ENCODE measurements at places on chromosomes 6 and 20.

- DNase-seq: peak; percentile 28
Observed at GRCh38 chr6:11770546-11771466, 7.8 kb downstream of the ADTRP start.

DNA sequence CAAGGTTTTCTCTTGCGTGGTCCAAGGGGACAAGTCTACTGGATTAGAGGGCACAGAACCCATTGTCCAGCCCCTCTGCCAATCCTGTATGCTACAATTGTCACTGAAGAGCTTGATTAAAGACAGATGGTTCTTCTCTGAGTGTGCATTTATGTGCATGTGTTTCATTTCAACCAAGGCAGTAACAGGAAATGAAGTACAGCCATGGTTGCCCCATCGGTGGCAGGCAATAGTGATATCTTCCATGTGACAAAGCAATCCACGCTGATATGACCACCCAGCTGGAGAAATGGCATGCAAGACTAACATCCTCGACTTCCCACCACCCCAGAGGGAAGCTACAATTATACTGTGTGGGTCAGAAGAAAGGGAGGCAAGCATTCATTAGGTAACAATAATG lies 85.5 kb downstream of the UNC5CL start:
- DNase-seq: no peak

- DNase-seq: no peak
Observed at GRCh38 chr20:53795170-53795569, 201.5 kb upstream of the ZNF217 start.

- peak; percentile 13 for DNase-seq
Observed at GRCh38 chr20:531608-532007, 12.0 kb downstream of the CSNK2A1 start.

- no peak for DNase-seq
Observed at GRCh38 chr6:2616811-2617210, 133.9 kb downstream of the MYLK4 start.

- no peak for DNase-seq
Observed at GRCh38 chr6:35015476-35015875, 125.7 kb downstream of the TCP11 start.

GRCh38 chr20:32535953-32536823 lies 48.9 kb downstream of the NOL4L start:
- peak; percentile 84 for DNase-seq

DNA sequence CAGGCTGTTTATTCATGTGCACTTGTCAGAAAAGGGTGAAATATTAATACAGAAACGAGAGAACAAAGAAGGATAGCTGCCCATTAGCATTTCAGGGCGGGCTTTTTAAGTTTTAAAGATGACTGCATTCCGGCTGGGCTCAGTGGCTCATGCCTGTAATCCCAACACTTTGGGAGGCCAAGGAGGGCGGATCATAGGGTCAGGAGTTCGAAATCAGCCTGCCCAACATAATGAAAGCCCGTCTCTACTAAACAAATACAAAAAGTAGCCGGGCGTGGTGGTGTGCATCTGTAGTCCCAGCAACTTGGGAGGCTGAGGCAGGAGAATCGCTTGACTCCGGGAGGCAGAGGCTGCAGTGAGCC lies 130.5 kb downstream of the HFE start:
- no peak for DNase-seq

- no peak for DNase-seq
Observed at GRCh38 chr20:42572320-42573016, 617.2 kb downstream of the PTPRT start.

GRCh38 chr20:63738687-63739129 lies 868 bp upstream of the SLC2A4RG start:
- peak; percentile 20 for DNase-seq

- DNase-seq: no peak
Observed at GRCh38 chr20:46188866-46189541, 70.9 kb downstream of the CD40 start.

DNA sequence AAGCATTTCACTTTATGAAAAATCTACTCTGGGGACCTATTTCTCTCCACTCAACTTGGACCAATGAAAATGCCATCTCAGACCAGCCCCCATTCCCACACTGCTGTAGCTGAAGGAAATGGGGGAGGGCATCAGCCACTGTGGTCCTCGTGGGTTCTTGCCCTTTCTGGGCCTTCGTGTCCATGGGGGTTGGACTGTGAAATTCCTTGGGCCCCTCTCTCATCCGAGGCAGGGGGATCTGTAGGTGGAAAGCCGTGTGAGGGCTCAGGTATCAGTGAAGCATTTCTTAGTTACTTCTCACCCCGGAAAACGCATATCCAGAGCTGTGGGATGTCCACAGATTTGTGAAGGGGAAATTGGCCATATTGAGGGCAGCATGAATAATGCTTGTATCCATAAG lies 147.9 kb downstream of the CDC5L start:
- no peak for DNase-seq

DNA sequence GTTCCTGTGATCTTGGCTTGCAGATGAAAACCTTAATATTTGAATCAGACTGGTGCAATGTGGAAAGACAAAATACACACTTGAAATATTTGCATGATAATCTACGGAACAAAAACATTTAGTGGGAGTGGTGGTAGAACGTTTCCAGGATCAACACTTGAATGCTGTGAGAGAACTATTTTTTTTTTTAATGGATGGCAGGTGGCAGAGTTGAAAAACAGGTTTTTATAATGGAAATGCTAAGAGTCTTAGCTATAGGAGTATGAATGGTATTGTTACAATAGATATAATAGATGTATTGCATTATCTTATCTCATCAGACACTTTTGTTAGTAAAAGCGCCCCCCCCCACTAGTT lies 49.2 kb downstream of the CDKAL1 start:
- DNase-seq: no peak

DNA sequence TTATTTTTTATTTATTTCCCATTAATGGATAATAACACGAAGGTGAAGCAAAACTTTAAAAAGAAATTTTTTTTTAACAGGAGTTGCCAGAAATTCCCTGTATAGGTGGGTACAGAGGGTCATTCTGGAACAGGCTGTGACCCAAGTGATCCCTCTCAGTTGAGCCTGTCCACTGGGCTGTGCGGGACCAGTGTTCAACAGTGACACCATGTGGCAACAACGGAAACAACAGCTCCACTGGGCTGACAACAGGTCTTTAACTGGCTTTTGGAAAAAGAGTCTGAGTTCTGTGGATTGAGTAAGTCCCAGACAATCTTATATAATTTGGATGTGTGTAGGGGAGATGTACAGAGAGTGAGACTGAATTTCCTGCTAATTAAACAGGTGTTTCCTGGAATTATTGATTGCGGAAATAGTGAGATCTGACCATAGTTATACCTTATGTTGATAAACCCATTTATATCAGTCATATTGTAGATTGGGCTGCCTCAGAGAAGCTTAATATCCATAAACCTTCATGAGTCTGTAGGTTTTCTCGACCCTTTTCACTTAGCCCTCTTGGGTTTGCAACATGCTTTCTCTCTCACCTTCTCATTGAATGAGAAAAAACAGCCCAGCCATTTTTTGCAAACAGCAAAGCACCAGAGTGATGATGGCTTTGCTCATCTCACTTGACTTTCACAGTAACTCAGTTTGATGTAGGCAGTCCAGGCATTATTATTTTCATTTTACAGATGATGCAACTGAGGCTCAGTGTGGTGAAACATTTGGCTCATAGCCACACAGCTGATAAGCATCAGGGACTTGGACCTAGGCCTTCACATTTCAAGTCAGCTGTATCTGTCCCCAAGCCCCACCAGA lies 17.5 kb downstream of the KIAA1755 start:
- DNase-seq: no peak

DNA sequence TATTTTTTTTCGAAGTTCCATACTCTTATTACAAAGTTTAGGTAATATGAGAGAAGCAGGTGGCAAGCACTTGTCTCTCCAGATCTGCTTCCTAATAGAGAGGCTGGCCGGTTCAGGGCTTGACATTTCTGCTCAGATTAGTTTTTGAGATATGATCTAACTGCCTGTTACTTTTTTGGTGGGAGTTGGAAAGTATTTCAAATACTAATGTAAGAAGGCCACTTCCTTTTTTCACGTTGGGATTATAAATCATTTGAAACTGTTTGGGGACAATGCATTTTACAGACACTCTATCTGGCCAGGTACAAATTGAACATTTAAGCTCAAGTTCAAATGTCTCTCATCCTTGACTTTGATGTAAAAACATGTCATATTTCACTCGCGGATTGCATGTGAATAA lies 222.1 kb upstream of the SULF2 start:
- no peak for DNase-seq

DNA sequence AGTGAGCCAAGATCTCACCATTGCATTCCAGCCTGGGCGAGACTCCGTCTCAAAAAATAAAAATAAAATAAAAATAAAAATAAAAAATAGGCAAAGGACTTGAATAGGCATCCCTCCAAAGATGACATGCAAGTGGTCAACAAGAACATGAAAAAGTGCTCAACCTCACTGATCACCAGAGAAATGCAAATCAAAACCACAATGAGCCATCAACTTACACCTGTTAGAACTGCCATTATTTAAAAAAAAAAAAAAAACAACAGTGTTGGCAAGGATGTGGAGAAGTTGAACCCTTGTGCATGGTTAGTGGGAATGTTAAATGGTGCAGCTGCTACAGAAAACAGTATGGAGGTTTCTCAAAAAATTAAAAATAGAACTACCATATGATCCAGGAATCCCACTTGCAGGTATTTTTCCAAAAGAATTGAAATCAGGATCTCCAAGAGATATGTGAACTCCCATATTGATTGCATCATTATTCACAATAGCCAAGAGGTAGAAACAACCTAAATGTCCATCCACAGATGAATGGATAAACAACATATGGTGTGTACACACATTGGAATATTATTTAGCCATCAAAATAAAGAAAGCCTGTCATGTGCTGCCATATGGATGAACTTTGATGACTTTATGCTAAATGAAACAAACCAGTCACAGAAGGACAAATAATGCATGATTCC lies 2.8 kb downstream of the C20orf203 start:
- DNase-seq: no peak

DNA sequence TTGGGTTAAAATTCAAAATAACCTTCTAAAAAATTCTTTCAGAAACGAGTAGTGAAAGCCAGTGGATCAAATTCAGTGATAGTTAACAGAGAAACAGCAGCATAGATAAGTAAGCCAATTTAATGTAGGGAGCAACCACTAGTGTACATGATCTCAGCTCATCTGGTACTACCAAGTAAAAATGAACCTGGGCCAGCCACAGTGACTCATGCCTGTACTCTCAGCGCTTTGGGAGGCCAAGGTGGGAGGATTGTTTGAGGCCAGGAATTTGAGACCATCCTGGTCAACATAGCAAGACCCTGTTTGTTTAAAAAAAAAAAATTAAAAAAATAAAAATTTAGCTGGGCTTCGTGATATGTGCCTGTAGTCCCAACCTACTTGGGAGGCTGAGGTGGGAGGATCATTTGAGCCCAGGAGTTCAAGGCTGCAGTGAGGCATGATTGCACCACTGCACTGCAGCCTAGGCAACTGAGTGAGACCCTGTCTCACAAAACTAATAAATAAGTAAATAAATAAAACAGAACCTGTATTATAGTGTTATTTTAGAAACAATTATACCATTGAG lies 32.4 kb downstream of the CBFA2T2 start:
- no peak for DNase-seq

- no peak for DNase-seq
Observed at GRCh38 chr6:106825156-106825555, 149.4 kb downstream of the CD24 start.

GRCh38 chr6:6711832-6712448 lies 123.4 kb downstream of the LY86 start:
- DNase-seq: peak; percentile 49

GRCh38 chr20:61037498-61037897 lies 214.6 kb upstream of the CDH4 start:
- DNase-seq: no peak

GRCh38 chr20:8425802-8426201 lies 293.7 kb downstream of the PLCB1 start:
- no peak for DNase-seq

- DNase-seq: no peak
Observed at GRCh38 chr20:4161401-4162251, 146.3 kb upstream of the RNF24 start.

GRCh38 chr6:151179321-151179720 lies 60.4 kb upstream of the AKAP12 start:
- no peak for DNase-seq

DNA sequence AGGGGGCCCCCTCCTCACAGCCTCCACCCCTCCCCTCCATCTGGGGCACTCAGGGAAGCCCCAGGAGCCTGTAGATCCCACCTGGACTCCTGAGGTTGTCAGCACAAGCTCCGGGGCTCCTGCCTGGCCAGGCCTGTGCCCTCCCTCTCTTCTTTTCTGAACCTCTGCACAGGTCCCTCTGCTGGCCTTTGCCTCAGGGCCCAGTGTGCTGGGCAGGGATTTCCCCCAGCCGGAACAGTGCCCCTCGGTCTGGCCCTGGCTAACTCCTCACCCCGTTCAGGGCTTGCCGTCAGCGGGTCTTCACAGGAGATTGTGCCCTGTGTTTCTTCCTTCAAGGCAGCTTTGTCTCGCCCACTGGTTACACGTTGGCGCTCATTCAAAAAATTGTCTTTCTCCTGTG lies 64.9 kb downstream of the SYNDIG1 start:
- no peak for DNase-seq

DNA sequence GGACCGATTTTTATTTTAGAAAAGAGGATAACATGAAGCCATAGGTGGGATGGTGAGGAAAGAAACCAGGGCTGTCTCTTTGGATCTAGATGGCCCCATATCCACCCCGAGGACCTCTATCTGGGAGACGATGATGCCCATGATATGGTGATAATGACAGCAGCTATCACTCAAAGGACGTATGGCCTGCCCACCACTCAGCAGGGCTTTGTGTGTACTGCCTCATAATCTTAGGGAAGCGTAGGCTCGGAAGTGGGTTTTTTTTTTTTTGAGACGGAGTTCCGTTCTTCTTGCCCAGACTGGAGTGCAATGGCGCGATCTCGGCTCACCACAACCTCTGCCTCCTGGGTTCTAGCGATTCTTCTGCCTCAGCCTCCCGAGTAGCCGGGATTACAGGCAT lies 8.2 kb upstream of the TAF8 start:
- DNase-seq: no peak

- no peak for DNase-seq
Observed at GRCh38 chr6:70651326-70651905, 16.3 kb upstream of the SMAP1 start.

GRCh38 chr20:41470362-41471095 lies 103.9 kb upstream of the EMILIN3 start:
- DNase-seq: no peak

DNA sequence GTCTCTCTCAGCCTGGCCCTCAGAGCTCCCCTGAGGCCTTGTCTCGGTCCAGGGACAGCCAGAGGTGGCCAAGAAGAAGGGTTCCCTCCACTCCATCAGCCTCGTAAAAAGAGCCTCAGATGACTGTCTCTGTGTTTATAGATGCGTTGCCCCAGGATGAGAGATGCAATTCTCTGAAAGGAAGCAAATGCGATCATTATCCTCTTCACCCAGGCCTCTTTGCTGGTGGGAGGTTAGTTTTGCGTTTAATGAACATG lies 90.4 kb downstream of the YTHDF1 start:
- no peak for DNase-seq

Data from GM10248 (cell line).